ENCODE measurements at places on chromosomes 5 and 9. TPM values are rescaled to one million over a fixed set of nuclear protein-coding genes. Genes with fewer than 3 reads are reported as not detected.

Gene MCCC2
- 24.9 TPM for total RNA-seq

Gene RLN2
- total RNA-seq = not detected

Gene PCDHA1
- total RNA-seq = not detected

Gene MEF2C
- total RNA-seq = 19.5 TPM

Gene EIF4EBP3
- 2.6 TPM for total RNA-seq

Gene DNAI1
- 0.03 TPM for total RNA-seq

Gene TICAM2
- 4.3 TPM for total RNA-seq

Gene LCN15
- not detected for total RNA-seq

Gene TRIM52
- 10.6 TPM for total RNA-seq

Data from smooth muscle cell of the pulmonary artery (primary cell).